ENCODE measurements at places on chromosomes 2 and 18. TPM values are rescaled to one million over a fixed set of nuclear protein-coding genes. Genes with fewer than 3 reads are reported as not detected.

- DNase-seq: no peak
Measured at GRCh38 chr2:10504370-10504993, 56.4 kb upstream of the ODC1 start.

GRCh38 chr18:78418379-78418778, 561.2 kb upstream of the SALL3 start:
- no peak for DNase-seq

DNA sequence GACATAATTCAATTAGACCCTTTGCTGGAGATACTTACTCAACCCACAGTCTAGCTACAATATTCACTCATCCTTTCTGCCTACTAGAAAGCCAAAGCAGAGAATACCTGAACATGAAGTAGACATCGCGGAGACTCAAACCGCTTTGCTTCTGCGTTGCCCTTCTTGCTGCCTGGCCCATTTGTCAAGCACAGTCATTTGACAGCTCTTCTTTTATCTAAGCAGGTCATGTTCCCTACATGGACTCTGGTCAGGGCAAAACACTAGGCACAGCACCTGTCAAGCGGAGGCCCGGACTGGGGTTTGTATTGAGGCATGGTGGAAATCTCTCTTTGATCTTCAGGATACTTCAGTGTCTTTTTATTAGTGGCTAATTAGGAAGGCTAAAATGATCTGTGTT, 89.7 kb downstream of the FARSB start:
- DNase-seq: no peak

DNA sequence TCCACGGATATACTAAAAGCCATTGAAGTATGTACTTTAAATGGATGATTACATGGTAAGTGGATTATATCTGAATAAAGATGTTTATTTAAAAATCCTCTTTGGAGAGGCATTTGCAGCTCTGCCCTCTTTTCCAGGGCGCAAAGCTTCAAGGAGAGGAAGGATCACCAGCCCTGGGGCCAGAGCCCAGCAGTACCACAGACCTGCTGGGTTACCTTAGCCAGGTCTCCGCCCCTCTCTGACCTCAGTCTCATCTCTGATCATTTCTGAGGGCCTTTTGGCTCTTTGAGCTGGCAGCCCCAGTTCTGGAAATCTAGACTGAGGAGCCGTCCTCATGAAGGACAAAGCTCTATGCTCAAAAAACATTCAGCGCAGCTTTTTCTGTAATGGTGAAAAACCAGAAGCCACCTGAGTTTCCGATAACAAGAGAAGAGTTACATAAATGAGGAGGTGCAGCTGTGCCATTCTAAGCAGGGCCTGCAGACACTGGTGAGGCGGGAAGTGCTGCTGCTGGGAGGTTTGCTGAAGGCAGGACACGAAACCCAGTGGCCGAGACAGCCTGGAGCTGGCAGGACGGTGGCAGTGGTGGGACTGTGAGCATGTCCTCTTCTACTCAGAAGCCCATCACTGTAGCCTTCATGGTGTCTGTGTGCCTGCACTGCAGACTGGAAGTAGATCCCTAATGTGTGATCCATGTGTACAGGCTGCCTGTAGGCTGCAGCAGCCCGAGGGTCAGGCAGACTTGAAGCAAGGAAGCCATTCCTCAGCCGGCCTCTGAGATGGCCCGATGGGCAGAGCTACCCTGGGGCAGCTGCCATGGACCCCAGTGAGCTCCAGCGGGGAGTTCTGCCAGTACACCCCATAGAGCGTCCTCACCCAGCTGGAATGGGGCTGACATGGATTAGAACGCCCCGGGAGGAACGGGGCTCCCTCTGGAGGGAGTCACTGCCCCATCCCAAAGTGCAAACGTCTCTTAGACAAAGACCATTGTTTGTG, 27.7 kb downstream of the ADRA2B start:
- no peak for DNase-seq

DNA sequence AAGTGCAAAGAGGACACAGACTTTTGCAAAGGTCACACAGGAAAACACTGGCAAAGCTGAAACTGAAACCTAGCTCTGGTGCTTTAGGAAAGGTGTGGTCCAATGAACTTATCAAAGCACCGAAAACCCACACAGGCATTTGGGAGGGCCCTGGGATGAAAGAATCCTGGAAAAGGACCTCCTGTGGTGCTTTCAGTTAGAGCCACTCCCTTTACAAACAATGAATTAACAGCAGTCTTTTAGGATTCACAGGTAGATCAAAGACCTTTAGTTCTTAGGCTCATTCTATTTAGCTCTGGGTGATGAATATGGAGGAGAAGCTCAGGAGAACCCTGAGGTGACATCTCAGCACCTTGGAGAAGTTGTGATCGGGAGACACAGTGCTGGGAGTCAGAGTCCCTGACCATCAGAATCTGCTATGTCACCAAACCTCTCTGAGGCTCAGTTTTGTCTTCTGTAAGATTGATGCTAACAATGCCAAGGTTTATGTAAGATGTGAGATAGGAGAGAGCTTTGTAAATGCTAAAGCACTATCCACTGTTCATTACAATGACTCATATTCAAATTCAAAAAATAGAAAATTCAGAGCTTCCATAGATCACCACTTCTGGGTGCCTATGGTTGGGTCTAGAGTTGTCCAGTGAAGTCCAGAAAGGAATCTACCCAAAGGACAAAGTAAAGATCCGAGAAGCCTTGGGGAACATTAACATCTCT, 39.3 kb downstream of the VSNL1 start:
- no peak for DNase-seq

DNA sequence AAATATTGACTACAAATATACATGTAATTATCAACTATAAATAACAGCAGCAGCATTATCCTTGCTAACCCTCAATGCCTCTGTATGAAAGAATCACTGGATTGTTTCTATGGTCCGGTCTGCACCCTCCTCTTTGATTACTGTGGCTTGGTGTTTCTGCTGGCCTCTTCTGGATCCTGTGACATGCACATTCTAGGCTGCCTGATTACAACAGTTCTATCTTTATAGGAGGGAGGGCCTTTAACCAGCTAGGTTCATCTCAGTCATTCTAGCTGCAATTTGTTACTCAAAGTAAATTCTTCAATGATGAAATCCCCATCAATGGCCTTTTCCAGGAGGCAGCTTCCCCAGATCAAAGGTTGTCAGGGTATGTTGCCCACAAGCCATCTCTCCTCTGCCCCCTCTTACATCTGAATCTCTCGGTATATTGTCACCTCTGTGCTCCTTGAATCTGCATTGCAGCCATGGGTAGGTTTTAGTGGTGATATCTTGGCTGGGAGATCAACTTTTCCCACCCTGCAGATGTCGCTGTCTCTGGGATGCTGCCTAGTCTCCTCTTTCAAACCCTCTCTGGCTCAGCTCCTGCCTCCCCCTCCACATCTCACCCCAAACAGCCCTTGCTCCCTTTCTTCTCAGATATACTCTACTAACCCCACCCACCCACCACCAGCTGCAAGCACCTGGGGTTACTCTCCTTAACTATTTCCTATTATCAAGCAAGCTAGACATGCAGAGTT, 106.2 kb upstream of the BZW1 start:
- peak; percentile 56 for DNase-seq

GRCh38 chr2:117067900-117068299, 746.6 kb upstream of the DDX18 start:
- DNase-seq: no peak

GRCh38 chr2:8058652-8059051, 623.2 kb upstream of the ID2 start:
- no peak for DNase-seq

GRCh38 chr2:125398738-125399524, 1257.0 kb upstream of the GYPC start:
- DNase-seq: no peak

GRCh38 chr2:182456784-182457183, 29.9 kb upstream of the PDE1A start:
- DNase-seq: no peak

DNA sequence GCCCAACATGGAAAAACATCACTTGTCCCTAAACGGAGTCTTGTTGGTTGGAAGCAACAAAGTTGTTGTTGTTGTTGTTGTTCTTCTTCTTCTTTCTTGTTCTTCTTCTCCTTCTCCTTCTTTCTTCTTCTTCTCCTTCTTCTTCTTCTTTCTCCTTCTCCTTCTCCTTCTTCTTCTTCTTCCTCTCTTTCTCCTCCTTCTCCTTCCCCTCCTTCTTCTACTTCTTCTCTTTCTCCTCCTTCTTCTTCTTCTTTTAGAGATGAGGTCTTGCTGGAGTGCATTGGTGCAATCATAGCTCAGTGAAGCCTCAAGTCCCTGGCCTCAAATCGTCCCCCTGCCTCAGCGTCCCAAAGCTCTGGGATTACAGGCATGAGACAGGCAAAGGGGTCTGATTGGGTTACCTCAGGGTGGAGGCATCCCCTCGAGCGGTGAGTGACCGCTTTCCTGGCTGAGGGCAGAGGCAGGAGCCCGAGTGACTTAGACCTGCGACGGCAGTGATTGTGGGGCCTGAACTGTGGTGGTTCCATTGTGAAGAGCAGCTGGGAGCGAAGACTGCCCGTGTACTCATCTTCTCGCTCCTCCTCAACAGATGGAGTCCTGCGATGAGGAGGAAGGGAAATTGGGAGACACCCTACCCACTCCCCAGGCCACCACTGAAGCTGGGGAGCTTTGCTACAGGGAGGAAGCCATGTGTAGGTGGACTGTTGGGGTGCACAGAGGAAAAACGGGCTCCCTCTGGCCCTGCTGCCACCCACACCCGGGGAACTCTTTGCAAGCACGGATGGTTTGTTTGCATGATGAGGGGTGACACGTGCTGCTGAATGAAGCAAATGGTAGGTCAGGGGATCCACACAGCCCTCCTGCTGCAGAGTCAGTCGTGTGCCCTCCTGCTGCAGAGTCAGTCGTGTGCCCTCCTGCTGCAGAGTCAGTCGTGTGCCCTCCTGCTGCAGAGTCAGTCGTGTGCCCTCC, 7.0 kb upstream of the PER2 start:
- no peak for DNase-seq

GRCh38 chr2:232385660-232386489, 7.3 kb downstream of the ALPP start:
- no peak for DNase-seq

DNA sequence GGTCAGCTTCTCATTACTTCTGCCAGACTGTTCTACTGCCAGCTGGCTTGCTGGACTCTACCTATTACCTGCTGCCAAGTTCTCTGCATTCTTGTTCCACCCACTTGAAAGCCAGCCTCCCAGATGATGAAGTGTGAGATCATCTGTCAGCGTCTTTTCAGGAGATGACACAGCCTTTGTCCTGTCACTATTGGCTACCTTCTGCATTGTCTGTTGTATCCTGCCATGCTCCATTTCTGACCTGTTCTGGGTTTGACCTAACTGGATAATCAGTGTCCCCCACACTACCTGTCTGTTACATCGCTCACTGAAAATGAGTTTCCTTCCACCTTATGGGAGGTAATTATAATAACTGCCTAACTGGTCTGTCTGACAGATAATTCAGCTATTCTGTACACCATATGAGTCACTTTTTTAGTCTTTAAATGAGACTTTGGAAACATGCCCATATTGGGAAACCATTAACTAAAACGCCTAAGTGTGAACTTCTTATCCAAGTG, 520.6 kb downstream of the METTL4 start:
- DNase-seq: no peak

- no peak for DNase-seq
Measured at GRCh38 chr2:3222636-3223035, 155.0 kb downstream of the EIPR1 start.

DNA sequence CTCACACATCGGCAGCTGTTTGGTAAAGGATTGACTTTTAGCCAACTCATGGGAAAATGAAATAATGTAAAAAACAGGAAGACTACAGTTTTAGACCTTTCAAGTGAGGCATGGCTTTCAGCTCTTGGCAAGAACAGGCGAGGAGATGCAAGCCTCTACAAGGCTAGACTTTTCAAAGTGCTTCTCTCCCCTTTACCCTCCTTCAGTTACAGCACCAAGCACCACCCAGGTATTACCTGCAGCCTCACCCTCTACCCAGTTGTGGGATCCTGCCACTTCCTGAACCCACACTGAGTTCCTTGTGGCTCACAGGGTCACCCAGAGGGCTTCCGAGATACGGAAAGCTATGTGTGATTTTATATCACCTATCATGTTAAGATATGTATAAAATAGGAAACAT, 14.7 kb downstream of the UGT1A10 start:
- DNase-seq: no peak

- DNase-seq: peak; percentile 48
Measured at GRCh38 chr18:58221060-58221725, 177.2 kb downstream of the NEDD4L start.

DNA sequence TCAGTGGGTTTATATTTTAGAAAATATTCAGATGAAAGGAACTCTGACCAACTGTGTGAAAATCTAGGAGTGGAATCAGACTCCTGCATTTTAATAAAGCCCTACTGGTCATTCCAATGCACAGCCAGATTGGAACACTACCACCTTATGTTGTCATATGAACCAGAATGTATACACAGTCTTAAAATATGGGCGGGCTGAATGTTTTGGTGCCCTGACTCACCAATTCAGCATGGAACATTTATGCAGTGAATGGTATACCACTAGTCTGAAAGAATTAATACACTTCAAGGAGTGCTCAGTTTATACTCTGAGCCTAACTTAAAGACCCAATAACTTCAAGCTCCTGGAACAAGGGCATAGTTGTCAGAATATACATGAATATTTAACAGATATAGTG, 280.9 kb upstream of the TCF4 start:
- DNase-seq: no peak

- no peak for DNase-seq
Measured at GRCh38 chr2:108585436-108585835, 51.2 kb downstream of the LIMS1 start.

DNA sequence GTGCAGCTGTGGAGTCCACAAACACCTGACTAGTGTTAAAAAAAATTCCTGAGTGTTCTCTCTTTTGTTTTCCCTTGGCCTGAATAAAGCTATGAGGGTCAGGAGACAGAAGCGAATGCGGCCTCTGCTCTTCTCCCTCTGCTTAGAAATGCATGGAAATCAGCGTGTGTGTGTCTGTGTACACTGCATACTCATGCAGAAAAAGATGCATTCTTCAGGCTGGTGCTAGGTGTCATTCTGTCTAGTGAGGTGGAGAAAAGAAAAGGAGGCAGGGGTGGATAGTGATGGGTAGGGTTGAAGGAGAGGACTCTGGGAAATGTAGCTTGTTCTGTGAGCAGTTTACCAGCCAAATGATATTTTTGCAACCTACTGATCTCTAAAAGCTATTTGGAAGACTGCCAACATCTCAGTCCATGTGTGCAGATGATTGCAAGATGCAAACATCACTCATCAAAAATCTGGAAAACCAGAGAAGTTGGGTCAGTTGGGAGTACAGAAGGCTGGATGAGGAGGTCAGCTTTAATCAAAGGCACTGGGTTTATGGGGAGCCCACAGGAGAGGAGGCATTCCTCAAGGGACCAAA, 177.7 kb downstream of the INSIG2 start:
- DNase-seq: no peak

DLX2 gene
- total RNA-seq: 0.13 TPM

IL36G gene
- not detected for total RNA-seq

METTL8 gene
- total RNA-seq: 79.7 TPM

SNX17 gene
- total RNA-seq: 54.9 TPM

BOLL gene
- total RNA-seq: not detected

TBC1D8 gene
- total RNA-seq: 21.8 TPM

KIF1A gene
- total RNA-seq: 281 TPM

MPP4 gene
- total RNA-seq: not detected

IL37 gene
- not detected for total RNA-seq

MAP3K19 gene
- not detected for total RNA-seq

AKAIN1 gene
- not detected for total RNA-seq
